Stimulated activated CD4-positive, alpha-beta T cell treated with anti-CD3 and anti-CD28 coated beads, Interleukin-4, amount 100 ng/mL, for 48 hours (primary cell): ENCODE measurements at places on chromosomes 1 and 21.

DNA sequence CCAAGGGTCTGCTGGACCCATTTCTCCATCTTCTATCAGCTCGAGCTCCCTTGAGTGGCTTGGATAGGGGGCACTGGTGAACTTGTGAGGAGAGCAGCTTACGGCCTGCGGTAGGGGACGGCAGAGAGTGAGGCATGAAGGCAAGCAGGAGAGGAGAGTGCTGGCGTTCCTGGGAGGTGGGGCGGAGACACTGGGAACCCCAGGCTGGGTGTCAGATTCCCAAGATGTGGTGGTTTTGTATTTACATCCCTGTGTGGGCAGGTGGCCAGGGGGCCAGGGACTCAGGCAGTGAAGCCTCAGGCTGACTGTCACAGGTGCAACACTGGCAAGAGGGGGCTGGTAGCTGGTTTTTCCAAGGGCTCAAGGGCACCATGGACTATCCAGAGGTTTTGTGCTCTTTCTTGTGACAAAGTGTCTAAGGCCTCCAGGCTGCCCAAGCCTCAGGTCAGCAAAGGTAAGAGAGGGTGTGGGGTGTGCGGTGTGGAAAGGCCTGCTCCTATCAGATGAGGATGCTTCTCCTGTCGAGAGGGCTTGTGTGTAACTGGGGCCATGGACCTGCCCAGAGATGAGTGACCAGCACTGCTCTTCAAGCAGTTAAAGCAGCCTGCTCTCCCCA, 45.1 kb upstream of the ROR1 start:
- no peak for DNase-seq

DNA sequence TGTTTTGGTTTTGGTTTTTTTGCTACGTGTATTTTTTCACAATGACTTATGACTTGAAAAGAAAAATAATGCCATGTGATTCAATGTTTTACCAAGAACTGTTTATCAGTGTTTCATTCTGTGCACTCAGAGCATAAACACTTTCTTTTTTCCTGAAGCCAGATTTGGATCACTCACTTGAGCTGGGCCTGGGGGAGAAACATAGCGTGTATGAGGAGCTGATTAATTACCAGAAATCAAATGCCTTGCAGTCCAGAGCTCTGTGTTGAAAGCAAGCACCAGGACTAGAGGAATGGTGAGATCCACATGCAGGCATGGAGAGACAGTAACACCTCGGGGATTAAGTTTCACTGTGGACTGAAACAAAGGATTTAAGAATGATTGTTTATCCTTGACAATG, 642.1 kb upstream of the ADGRL2 start:
- no peak for DNase-seq

DNA sequence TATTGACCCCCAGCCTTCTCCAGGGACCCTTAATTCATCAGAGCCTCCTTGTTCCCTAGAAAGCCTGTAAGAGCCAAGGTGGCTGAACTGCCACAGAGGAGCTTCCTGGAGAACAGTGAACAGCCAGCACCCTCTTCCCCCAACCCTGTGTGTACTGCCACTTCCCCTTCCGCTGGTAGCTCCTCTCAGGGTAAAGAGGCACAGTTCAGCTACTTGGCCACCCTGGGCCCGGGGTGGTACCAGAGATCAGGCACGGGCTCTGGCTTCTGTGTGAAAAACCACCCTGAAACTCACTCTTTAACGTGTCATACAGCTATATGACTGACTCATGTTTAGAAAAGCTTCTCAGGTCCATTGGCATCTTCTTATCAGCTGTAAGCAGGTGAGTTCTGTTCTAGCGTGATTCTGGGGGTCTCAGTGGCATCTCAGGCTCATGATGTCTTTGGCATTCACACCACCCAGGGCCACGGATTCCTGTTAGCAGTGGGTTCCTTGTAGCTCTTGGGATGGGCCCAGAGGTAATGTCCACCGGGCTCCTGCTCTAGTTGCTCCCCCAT, 22.4 kb downstream of the ARMH1 start:
- DNase-seq = no peak

- peak; percentile 44 for DNase-seq
These were observed 7.4 kb downstream of the WDR77 start for GRCh38 chr1:111441573-111442192.

DNA sequence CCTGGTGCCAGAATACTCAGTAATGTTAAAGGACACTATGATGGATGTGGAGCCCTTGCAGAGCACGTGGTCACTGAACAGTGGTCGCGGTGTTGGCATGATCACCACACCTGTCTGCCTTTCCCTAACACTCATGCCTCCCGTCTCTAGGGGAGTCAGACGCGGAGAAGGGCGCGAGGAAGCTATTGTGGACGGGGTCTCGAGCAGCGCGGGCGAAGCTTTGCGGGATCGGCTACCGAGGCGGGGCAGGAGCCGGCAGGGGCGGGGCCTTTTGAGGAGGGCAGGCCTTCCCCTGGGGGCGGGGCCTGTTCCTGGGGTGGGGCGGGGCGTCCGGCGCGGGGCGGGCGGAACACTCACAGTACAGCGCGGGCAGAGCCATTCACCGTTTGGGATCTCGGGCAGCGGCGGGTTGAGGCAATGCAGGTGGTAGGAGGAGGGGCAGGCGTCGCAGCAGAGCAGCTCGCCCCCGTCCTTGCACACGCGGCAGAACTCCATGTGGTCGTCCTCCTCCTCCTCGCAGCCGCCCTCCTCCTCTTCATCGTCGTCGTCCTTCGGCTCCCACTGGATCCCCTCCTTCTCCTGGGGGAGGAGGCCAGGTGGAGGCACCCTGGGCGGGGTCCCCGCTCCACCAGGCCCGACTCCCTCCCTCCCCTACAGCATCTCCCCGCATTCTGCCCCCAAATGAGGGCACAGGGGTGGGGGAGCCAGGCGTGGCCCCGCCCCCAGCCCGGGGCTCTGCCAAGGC, 31.5 kb downstream of the CHD5 start:
- peak; percentile 67 for DNase-seq

DNA sequence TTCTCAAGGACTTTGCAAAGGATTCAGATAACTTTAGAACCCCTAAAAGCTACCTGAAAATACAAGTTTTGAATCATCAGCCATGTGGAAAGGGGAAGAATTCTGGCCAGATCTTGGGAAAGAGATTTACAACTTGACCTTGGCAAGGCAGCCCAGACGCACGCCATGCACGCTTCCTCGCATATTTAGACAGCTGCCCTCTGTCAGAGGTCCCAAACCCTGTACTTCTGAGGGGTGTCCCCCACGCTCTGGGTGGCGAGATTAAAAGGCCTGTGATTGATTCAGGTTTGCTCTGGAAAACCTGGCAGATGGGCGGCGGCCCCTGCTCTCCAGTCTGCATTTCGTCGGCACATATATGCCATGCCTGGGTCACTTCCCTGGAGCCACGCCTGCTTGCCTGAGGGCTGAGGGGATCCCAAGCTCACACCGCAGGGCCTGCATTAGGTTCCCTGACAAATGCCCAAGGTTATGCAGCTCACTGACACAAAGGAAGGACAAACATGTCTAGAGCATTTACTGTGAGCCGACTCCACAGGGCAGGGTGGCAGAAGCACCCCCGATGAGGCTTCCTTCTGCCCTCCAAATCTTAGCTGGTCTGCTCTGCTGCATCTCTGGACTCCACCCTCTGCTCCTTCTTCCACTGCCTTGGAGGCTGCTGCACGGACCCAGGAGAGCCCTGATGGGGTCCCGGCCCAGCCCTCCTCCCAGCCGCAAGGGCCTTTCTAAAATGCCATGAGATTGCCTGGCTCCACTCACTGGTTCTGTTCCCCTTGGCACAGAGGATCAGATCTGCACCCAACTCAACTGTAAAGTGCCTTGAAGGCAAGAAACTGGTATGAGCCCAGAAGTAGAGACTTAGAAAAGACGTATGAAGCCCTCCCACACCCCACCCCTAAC, 103.9 kb downstream of the BCAR3 start:
- DNase-seq = no peak

DNA sequence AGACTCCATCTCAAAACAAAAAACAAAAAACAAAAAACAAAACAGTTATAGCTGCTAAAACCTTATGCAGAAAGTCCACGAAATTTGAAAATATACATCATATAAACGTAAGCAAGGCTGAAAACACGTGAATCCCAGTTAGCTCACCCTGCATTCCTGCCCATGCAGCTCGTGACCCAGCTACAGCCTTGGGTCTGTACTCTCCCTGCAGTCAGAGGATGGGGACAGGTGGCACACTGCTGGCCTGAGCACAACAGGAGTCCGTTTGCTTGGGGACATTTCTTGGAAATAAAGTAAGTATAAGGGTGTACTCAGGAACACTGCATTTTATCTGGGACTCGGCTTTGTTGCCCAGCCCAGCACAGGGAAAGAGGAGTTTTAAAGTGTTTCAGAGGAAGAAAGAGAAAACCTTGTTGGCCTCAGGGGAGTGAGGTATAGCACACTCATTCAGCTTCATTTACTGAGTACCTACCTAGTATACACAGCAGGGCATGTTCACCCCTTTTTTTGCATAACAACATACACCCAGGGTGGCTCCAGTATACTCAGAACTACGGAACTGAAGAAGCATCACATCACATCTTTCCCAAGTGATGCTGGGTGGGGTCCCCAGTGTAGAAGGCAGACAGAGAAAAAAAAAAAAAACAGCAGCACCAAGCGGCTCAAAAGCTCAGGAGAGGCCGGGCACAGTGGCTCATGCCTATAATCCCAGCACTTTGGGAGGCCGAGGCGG, 44.1 kb downstream of the CAPZB start:
- no peak for DNase-seq

DNA sequence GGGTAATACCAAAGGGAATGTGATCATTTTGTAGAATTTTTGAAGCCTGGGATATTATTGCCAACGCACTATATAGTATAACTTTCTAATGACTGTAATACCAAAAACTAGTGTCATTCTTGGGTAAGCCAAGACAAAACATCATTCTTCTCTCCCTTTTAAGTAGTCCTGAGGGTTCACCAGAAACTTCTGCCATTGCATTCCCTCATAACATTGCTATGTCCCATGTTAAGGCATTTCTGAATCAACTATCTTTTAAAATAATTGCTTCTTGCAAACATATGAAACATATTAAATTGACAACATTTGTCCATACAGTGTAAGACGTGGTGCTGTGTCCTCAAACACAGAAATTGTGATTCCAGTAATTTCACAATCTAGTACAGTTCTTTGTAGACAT, 29.9 kb upstream of the C1orf21 start:
- DNase-seq = no peak

DNA sequence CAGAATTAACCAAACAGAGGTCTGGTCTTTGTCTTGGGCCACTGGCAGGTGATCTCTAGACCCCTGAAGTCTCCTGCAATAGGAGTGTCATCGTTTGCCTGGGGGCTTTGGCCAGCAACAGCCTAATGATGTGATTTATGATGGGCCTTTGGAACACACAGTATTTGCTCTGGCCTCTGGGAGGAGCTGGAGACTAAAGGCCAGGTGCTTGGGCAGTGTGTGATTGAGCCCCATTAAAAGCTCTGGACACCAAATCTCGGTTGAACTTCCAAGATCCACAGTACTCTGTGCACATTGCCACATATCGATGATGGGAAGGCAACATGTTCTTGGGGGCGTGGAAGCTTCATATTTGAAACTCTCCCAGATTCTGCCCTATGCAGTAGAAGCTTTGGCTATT, 32.0 kb upstream of the TLR5 start:
- DNase-seq = no peak

- no peak for DNase-seq
These were observed 7.9 kb downstream of the CAMK2N1 start for GRCh38 chr1:20478057-20478635.

- no peak for DNase-seq
These were observed 104.6 kb upstream of the LBR start for GRCh38 chr1:225532240-225532944.

- DNase-seq = no peak
These were observed 9.5 kb downstream of the LACTBL1 start for GRCh38 chr1:22963044-22963677.

GRCh38 chr1:2203671-2204414, 9.3 kb upstream of the FAAP20 start:
- DNase-seq = no peak

GRCh38 chr1:29984862-29985605, 738.4 kb downstream of the MATN1 start:
- no peak for DNase-seq

DNA sequence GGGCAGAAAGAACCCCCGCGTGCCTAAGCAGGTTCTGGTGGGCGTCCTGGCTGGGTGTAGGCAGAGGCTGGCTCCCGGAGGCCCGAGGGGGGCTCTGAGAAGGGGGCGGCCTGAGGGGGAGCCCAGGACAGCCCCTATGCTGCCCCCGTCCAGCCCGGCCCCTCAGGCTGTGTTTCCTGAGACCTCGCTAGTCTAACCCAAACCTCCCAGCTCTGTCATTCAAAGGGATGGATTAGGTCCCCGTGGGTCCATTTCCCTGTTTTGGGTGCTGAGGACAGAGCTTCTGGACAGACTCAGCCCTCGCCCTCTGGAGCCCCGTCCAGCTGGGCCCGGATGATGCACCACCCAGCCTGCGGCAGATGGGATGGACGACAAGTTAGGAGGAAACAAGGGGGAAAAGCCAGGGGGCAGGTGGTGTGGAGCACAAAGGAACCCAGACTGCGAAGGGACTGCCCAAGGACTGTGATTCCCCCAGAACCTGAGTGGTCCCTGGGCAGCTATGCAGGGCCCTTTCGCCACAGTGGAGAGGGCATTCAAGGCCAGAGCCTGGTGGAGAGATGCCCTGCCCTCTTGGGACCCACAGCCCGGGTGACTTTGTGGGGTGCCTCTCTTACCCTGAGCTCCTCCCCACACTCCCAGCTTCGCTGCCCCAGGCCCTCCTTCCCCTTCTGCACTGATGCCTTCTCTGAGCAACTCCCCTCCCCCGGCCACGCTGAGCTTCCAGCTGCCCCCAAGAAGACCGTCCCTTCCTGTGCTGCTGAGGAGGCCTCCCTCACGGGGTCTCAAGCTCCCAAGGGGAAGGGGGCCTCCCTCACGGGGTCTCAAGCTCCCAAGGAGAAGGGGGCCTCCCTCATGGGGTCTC, 2.8 kb downstream of the HES4 start:
- DNase-seq = no peak

- no peak for DNase-seq
These were observed 12.0 kb downstream of the SYT11 start for GRCh38 chr1:155871390-155871789.

DNA sequence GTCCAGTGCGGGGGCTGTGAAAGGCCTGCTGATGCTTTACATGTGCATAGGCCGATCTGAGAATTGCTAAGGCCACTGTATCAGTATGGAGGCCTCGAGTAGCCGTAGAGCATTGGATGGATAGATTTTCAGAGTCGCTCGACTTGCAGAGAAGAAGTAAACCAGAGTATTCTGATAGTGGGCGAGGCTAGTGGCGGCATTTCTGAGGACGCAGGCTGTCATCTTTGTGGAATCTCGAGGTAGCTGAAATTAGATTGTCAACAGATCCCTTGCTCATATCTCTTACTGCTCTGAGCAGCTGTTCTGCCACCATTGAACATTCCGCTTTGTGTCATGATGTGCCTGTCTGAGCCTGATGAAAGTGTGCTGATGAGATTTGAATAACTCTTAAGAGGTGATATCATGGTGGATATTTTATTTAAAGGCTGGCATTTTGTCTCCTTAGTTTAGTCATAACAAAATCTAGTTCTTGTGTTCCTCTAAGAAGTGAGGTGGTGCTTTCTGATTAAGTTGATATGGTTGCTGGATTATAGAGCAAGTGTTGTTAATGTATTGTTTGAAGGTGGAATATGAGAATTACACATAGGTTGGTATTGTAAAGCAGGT, 1.5 kb downstream of the KIF1B start:
- DNase-seq = no peak
